ENCODE measurements at places on chromosomes 1 and 21. TPM values are rescaled to one million over a fixed set of nuclear protein-coding genes. Genes with fewer than 3 reads are reported as not detected.

CCDC18 gene
- total RNA-seq: 14.6 TPM

OR2G6 gene
- not detected for total RNA-seq

TSSK3 gene
- 0.27 TPM for total RNA-seq

AMY2A gene
- not detected for total RNA-seq

MIS18A gene
- total RNA-seq: 16.1 TPM

ZNF124 gene
- 55.5 TPM for total RNA-seq

VHLL gene
- total RNA-seq: not detected

STUM gene
- not detected for total RNA-seq

A3GALT2 gene
- total RNA-seq: not detected

EPS8L3 gene
- not detected for total RNA-seq

CFAP107 gene
- not detected for total RNA-seq

DMRTA2 gene
- total RNA-seq: not detected

RGS7 gene
- total RNA-seq: 2.2 TPM

NBPF6 gene
- not detected for total RNA-seq

FH gene
- total RNA-seq: 162 TPM

SPOCD1 gene
- total RNA-seq: 57.9 TPM

ZZZ3 gene
- 103 TPM for total RNA-seq

MTMR11 gene
- total RNA-seq: 8.8 TPM

RAB42 gene
- total RNA-seq: 1.4 TPM

FCRL1 gene
- not detected for total RNA-seq

SYTL1 gene
- total RNA-seq: not detected

MATN1 gene
- total RNA-seq: 0.13 TPM

GPR153 gene
- total RNA-seq: 1.1 TPM

RAP1GAP gene
- total RNA-seq: 0.07 TPM

ARHGAP29 gene
- total RNA-seq: 333 TPM

ZYG11A gene
- 1.1 TPM for total RNA-seq

GPR37L1 gene
- total RNA-seq: not detected

TSEN15 gene
- total RNA-seq: 46.5 TPM

SLC22A15 gene
- 0.27 TPM for total RNA-seq

ACBD6 gene
- 59.0 TPM for total RNA-seq

MFAP2 gene
- total RNA-seq: 13.6 TPM

TMCO4 gene
- total RNA-seq: 6.0 TPM

GRIK3 gene
- total RNA-seq: not detected

SZT2 gene
- 38.9 TPM for total RNA-seq

ADAM15 gene
- 268 TPM for total RNA-seq

LCE3D gene
- total RNA-seq: not detected

CFHR3 gene
- total RNA-seq: not detected

PHC2 gene
- 65.8 TPM for total RNA-seq

CFHR5 gene
- total RNA-seq: not detected

CHRM3 gene
- 2.6 TPM for total RNA-seq

INKA2 gene
- total RNA-seq: 5.0 TPM

MARK1 gene
- 2.8 TPM for total RNA-seq

PLA2G2D gene
- not detected for total RNA-seq

PLD5 gene
- not detected for total RNA-seq

NEGR1 gene
- total RNA-seq: 12.2 TPM

GPR52 gene
- 2.9 TPM for total RNA-seq

PTTG1IP gene
- 288 TPM for total RNA-seq

SAMD11 gene
- total RNA-seq: not detected

SELE gene
- 2.7 TPM for total RNA-seq

MTARC2 gene
- total RNA-seq: 14.1 TPM

OR2AK2 gene
- total RNA-seq: not detected

ANGPTL1 gene
- total RNA-seq: not detected

All from thoracic aorta endothelial cell (primary cell).